H1 (cell line): ENCODE measurements at places on chromosomes 1 and 21.

- DNase-seq, result no peak
Measured at GRCh38 chr21:40186045-40186444, 318.8 kb downstream of the PCP4 start.

DNA sequence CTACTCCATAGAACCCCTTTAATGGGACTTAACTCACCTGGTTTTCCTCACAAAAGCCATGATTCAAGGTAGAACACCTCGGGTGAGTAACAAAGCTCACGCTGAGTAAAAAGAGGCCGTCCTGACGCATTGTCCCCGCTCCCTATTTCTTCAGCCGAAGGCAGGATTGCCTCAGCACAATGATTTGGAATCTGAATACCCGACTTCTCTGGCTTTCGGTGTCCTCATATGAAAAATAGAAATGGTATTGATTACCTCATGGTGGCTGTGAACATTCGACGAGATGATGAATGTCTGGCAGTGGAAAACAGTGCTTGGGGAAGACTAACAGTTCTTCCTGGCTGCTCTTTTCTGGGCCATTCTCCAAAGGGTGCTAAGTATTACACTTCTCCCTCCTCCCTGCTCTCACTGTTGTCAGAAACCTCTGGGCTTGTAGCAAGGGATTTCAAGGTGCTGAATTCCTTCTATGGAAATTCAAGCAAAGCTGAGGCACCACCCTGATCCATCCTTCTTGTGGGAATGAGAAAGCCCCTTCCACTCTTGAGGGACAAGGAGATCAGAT lies 148.3 kb downstream of the C1orf94 start:
- DNase-seq, result no peak

DNA sequence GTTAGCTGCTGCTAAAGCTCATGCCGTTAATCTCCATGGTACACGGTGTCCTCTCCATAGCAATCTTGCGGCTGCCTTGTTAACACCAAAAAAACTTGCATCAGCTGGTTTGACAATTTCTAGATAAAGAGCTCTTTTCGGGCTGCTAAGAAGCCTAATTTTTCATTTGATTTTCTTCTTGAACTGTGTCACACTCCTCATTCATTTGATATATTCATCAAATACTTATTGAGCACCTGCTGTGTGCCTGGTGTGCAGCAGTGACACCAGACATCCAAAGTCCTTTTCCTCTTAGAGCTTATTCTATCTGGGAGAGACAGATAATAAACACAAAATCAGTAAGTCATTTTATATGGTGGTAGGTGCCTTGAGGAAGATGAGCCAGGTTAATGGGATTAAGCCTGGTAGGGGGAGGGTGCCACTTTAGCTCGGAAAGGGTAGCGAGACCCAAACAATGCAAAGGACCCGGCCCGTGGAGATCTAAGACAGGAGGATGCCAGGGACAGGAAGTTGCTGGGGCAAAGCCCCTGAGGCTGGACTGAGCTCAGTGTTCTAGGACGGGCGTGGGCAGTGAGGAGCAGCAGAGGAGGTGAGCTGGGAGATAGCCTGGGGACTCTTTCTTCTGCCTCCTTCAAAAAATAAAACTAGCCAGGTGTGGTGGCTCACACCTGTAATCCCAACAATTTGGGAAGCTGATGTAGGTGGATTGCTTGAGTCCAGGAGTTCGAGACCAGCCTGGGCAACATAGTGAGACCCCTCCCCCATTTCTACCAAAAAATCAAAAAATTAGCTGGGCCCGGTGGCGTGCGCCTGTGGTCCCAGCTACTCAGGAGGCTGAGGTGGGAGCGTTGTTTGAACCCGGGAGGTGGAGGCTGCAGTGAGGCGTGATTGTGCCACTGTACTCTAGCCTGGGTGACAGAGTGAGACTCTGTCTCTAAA lies 50.7 kb upstream of the LGALS8 start:
- DNase-seq, result no peak

- DNase-seq, result no peak
Measured at GRCh38 chr1:183514235-183514634, 41.9 kb downstream of the SMG7 start.

DNA sequence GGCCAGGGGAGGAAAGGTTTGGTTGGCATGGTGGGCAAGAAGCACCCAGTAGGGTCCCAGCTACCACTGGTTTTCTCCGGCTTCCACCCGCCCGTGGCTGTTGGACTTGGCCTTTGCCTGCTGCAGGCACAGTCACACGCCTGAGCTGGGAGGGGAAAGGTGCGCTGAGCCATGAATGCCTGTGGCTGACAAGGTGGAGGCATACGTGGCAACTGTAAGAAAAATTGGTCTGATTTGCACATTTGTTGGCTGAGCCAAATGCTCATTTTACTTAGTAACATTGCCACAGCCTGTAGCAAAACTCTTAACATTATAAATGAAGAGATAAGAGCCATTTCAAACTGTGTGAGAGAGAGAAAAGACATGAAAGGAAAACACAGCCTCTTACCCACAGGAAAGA lies 191.6 kb downstream of the PTPRC start:
- no peak for DNase-seq

GRCh38 chr1:10671090-10671489 lies 125.4 kb downstream of the CASZ1 start:
- DNase-seq, result no peak

DNA sequence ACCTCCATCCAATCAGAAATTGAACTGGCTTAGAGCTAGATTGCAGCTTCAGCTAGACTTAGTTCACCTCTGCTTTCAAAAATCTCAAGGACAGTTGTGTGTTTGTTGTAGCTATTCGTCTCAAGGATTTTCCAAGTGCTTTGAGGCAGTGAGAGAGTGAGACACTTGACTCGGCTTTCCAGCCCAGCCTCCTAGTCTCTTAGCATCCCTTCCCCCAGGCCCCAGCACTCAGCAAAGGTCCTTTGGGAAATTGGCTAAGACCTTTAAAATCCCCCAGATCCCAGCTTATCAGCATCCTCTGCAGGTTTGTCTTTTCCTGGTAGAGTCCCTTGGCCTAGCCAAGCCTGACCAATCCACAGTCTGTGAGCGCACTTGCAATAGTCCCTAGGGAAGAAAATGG lies 47.9 kb upstream of the PROX1 start:
- DNase-seq, result no peak

GRCh38 chr1:181503171-181503810 lies 20.0 kb downstream of the CACNA1E start:
- DNase-seq, result no peak

GRCh38 chr21:45200581-45201296 lies 87.0 kb downstream of the POFUT2 start:
- no peak for DNase-seq

DNA sequence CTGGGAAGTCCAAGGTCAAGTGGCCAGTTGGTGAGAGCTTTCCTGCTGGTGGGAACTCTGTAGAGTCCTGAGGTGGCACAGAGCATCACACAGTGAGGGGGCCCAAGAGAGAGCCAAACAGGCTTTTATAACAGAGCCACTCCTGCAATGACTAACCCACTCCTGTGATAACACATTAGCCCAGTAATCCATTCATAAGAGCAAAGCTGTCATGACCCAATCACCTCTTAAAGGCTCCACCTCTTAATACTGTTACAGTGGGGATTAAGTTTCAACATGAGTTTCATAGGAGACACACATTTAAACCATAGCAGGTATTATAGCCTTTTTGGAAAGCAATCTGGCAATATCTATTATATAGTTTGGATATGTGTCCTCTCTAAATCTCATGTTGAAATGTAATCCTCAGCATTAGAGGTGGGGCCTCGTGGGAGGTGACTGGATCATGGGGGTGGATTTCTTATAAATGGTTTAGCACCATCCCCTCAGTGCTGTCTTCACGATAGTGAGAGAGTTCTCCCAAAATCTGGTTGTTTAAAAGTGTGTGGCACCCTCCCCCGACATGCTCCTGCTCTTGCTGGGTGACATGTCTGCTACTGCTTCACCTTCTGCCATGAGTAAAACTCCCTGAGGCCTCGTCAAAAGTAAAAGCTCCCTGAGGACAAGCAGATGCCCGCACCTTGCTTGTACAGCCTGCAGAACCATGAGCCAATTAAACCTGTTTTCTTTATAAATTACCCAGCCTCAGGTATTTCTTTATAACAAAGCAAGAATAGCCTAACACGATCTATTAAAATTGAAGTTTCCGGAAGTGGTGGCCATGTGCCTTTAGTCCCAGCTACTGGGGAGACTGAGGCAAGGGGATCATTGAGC lies 64.5 kb downstream of the CD58 start:
- DNase-seq, result no peak

GRCh38 chr1:236072001-236072400 lies 7.1 kb upstream of the NID1 start:
- no peak for DNase-seq

- no peak for DNase-seq
Measured at GRCh38 chr21:28358170-28358569, 634.5 kb downstream of the LTN1 start.

DNA sequence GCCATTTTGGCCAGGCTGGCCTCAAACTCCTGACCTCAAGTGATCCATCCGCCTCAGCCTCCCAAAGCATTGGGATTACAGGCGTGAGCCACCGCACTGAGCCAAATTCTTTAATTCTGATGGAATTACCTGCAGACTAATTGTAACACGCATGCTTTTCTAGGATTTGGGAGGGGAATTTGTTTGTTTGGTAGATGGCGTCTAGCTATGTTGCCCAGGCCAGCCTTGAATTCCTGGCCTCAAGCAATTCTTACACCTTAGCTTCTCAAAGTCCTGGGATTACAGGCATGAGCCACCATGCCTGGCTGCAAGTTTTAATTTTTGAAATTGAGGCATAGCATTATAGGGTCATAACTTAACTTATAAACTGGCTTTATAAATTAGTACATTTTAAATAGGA lies 18.6 kb downstream of the RTCA start:
- no peak for DNase-seq

- no peak for DNase-seq
Measured at GRCh38 chr1:44566281-44567046, 107.8 kb downstream of the TMEM53 start.

GRCh38 chr21:31592963-31593560 lies 66.4 kb upstream of the SOD1 start:
- no peak for DNase-seq

DNA sequence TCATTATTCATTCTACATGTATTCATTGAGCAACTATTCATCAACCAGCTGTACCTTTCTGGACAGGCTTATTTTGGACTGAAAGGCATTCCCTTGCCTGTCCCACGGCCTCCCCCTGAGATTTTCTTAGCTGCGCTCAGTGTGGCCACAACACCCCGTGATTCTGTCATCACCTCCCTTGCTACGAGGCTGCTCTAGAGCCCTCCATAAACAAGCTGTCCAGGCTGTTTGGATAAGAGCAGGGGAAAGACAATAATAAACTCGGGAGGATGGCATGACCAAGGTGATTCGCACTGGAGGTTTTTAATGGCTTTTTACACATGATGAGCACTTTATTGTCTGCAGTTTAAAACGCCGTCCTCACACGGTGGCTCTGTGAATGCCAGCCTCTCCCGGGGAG lies 139.7 kb downstream of the ROR1 start:
- DNase-seq, result no peak

DNA sequence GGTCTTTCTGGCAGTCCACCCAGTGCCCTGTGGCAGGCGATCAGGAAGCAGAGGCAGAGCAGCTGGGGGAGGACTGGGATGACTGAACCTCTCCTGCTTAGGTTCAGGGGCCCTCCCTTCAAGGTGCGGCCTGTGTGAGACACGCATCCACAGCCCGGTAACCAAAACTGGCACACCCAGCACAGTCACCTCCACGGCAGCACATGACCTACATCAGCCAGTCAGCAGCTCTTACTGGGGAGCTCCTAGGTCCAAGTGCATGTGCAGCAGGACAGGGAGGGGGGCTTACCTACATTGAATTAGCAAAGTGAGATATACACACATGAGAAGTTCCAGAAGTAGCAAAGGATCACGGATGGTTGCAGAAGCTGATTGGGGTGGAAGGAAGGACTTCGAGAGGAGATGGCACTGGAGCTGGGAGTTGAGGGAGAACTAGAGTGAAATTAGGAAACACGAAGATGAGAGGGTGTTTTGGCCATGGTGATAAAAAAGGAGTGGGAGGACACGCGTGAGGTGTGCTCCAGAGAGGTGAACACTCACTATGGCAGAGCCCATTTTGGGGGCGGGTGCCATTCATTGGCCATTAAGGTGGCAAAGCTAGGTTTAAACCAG lies 51.4 kb upstream of the IRF2BP2 start:
- DNase-seq, result no peak

- DNase-seq, result no peak
Measured at GRCh38 chr21:41779659-41780058, 12.8 kb upstream of the RIPK4 start.

- DNase-seq, result no peak
Measured at GRCh38 chr1:162706606-162707005, 74.3 kb downstream of the DDR2 start.

DNA sequence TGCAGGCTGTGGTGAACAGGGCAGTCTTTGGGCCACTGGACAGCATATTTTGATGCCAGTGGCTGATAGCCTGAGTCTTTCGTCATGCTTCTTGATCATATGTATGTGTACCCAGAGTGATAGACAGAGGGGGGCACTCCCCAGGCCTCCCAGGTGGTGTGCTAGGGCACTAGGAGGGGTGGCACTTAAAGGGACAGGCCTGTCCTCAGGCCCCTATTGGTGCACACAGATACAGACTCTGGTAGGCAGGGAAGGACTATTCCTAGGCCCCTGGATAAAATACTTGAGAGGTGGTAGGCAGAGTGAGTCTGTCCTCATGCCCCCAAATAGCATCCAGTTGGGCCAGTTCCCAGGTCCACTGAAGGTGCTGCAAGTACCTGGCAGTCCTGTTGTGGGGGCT lies 76.6 kb upstream of the SAMD13 start:
- no peak for DNase-seq

DNA sequence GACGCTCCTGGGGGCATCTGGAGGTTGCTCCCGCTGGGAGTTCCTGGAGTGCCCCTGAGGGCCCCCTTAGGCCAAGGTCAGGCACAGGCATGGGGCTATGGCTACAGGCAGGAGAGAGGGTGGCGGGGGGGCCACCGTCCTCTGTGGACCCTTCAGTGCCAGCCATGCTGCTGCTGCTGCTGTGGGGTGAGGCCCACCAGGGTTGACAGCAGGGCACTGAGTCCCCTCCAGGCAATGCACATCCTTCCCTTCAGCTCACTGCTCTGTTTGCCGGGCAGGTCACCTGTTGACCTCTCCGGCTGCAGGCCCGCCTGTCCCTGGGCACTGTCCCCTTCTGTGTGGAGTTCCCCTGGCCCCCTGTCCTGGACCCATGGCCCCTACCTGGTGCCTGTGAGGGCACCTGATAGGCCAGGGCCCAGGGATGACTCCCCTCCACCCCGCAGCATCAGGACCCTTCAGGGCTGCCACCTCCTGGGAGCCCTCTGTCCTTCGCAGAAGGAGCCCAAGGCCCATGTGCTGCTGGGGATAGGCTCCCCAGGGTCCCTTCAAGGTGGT lies 34.1 kb upstream of the ADARB1 start:
- DNase-seq, result peak; percentile 45

DNA sequence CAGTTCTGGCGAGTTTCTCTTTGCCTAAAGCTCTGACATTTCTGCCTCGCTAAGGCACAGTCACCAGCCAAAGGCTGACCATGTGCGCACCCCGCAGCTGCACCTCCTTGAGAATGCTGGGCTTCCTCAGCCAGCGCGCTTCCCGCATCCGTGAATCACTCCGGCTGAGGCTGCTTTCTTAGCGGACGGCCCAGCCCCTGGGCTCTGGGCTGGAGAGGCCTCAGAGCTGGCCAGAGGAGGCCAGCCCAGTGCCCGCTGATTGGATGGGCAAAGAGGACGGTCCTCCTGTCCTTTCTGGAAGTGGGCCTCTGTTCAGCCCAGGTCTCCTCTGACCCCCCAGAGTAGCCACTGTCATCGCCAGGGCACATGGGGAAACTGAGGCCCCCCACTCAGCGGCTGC lies 56.1 kb downstream of the PRDM16 start:
- no peak for DNase-seq

- DNase-seq, result no peak
Measured at GRCh38 chr1:241310451-241310850, 46.6 kb downstream of the RGS7 start.
